Neural cell (in vitro differentiated cells): ENCODE measurements at places on chromosomes 6 and 20. TPM values are rescaled to one million over a fixed set of nuclear protein-coding genes. Genes with fewer than 3 reads are reported as not detected.

The PGC gene
- not detected in 2 replicates for polyA plus RNA-seq

The SIM1 gene
- polyA plus RNA-seq, result not detected in 2 replicates

The WFDC5 gene
- not detected in 2 replicates for polyA plus RNA-seq

The HLA-DMB gene
- 2.9 and 4.5 TPM in 2 replicates for polyA plus RNA-seq

The LAMA5 gene
- 21.6 and 27.2 TPM in 2 replicates for polyA plus RNA-seq

The SUMO4 gene
- polyA plus RNA-seq, result not detected in 2 replicates

The VWA7 gene
- polyA plus RNA-seq, result 5.3 and 5.7 TPM in 2 replicates

The PSMB9 gene
- polyA plus RNA-seq, result not detected in 2 replicates

The BMP7 gene
- polyA plus RNA-seq, result 3.2 and 3.6 TPM in 2 replicates

The TPD52L1 gene
- 8.9 and 9.2 TPM in 2 replicates for polyA plus RNA-seq

The ZC2HC1B gene
- polyA plus RNA-seq, result 0.34 TPM in 1 of 2 replicates, not detected in the other

The TTLL9 gene
- 6.1 and 8.0 TPM in 2 replicates for polyA plus RNA-seq

The WFDC11 gene
- polyA plus RNA-seq, result not detected in 2 replicates

The PRDM13 gene
- polyA plus RNA-seq, result not detected in 2 replicates

The MYT1 gene
- 35.8 and 42.4 TPM in 2 replicates for polyA plus RNA-seq

The ALDH5A1 gene
- 33.1 and 36.3 TPM in 2 replicates for polyA plus RNA-seq

The PTPRT gene
- polyA plus RNA-seq, result 9.2 and 9.9 TPM in 2 replicates

The NOTCH4 gene
- 5.5 and 5.7 TPM in 2 replicates for polyA plus RNA-seq

The SNAI1 gene
- polyA plus RNA-seq, result 0.31 TPM in 1 of 2 replicates, not detected in the other

The FNDC1 gene
- not detected in 2 replicates for polyA plus RNA-seq

The HUS1B gene
- polyA plus RNA-seq, result 0.52 and 1.8 TPM in 2 replicates
